ENCODE measurements at places on chromosomes 7 and 10. TPM values are rescaled to one million over a fixed set of nuclear protein-coding genes. Genes with fewer than 3 reads are reported as not detected.

CDK14 gene
- total RNA-seq, result 79.4 TPM

CADPS2 gene
- 11.0 TPM for total RNA-seq

FRMPD2 gene
- total RNA-seq, result 0.13 TPM

PHKG1 gene
- total RNA-seq, result 2.7 TPM

THSD7A gene
- 30.9 TPM for total RNA-seq

DLX5 gene
- 0.49 TPM for total RNA-seq

MPP7 gene
- total RNA-seq, result 7.8 TPM

DGKI gene
- total RNA-seq, result 2.3 TPM

ARID5B gene
- total RNA-seq, result 63.8 TPM

MCM7 gene
- 42.4 TPM for total RNA-seq

CRYGN gene
- 3.9 TPM for total RNA-seq

ATRNL1 gene
- 5.6 TPM for total RNA-seq

RAMP3 gene
- 59.6 TPM for total RNA-seq

PLCE1 gene
- total RNA-seq, result 16.9 TPM

NFE2L3 gene
- 3.8 TPM for total RNA-seq

NPY4R gene
- not detected for total RNA-seq

PRR15 gene
- total RNA-seq, result not detected

OR2A1 gene
- 0.22 TPM for total RNA-seq

ERVW-1 gene
- total RNA-seq, result 0.22 TPM

NUTM2B gene
- total RNA-seq, result 1.4 TPM

ADAM22 gene
- total RNA-seq, result 8.5 TPM

LIPF gene
- not detected for total RNA-seq

TEX47 gene
- not detected for total RNA-seq

STRIP2 gene
- 0.62 TPM for total RNA-seq

ADCYAP1R1 gene
- total RNA-seq, result 9.1 TPM

STK32C gene
- 11.1 TPM for total RNA-seq

FAM25C gene
- not detected for total RNA-seq

ANAPC16 gene
- total RNA-seq, result 76.1 TPM

SBDS gene
- 161 TPM for total RNA-seq

ADO gene
- total RNA-seq, result 35.1 TPM

TRPV5 gene
- 0.22 TPM for total RNA-seq

ANKRD7 gene
- total RNA-seq, result 1.0 TPM

COL1A2 gene
- 443 TPM for total RNA-seq

ABCC2 gene
- 10.4 TPM for total RNA-seq

MYH16 gene
- total RNA-seq, result not detected

FEZF1 gene
- total RNA-seq, result not detected

BMPR1A gene
- 76.0 TPM for total RNA-seq

EPHA1 gene
- 0.22 TPM for total RNA-seq

SVOPL gene
- not detected for total RNA-seq

PRXL2A gene
- total RNA-seq, result 117 TPM

ABCB1 gene
- 21.0 TPM for total RNA-seq

ABCA13 gene
- 7.6 TPM for total RNA-seq

LIMK1 gene
- 17.6 TPM for total RNA-seq

RGR gene
- total RNA-seq, result 2.4 TPM

SPACDR gene
- 3.6 TPM for total RNA-seq

AKR1B1 gene
- total RNA-seq, result 273 TPM

CTAGE6 gene
- total RNA-seq, result 0.76 TPM

ZNF425 gene
- total RNA-seq, result 3.2 TPM

TLX1 gene
- not detected for total RNA-seq

ARMC10 gene
- total RNA-seq, result 34.4 TPM

ANXA8L1 gene
- 0.31 TPM for total RNA-seq

TMEM229A gene
- 0.27 TPM for total RNA-seq

FAM241B gene
- 6.1 TPM for total RNA-seq

TMEM273 gene
- total RNA-seq, result 35.1 TPM

APBB1IP gene
- total RNA-seq, result 17.0 TPM

MTERF1 gene
- 17.5 TPM for total RNA-seq

Measured in sciatic nerve (tissue), 2 donors.